Left lobe of liver (tissue), 2 donors: ENCODE measurements at places on chromosomes 16 and 17.
A peak's percentile ranks its signal among the peaks of the same experiment; 100 is the strongest.

GRCh38 chr16:76123966-76124365 lies 153.2 kb upstream of the CNTNAP4 start:
- DNase-seq = no peak

DNA sequence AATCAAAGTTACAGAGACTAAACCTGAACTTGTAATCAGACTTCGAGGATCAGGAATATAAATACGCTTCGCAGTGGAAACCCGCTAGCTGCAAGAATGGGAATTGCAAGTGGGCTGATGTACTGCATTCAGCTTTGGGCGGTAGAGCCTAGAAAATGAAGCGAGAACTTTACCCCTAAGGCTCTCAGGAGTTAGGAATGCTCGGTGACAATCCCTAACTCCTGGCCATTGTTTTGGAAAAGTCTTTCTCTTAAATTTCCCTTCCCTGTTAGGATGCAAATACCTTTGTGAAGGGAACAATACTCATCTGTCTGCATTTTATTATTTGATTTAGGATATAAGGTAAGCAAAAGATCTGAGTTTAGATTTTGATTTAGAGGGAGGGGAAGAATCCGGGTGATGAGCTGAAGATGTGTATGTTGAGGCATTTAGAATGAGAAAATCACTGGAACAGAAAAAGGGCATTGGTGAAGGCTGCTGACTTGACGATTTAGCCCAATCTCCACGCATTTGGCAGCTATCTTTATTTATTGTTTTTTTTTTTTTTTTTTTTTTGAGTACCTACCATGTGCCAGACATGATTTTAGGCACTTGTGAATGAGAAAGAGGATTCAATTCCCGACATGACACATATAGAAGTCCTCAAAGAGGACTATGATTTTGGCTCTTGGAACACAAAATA lies 2.2 kb upstream of the TOX3 start:
- no peak for DNase-seq

- peak; percentile 92 for DNase-seq
Measured at GRCh38 chr17:81345228-81346089, 49.8 kb upstream of the BAHCC1 start.

GRCh38 chr16:58196898-58197313 lies 1.0 kb downstream of the CSNK2A2 start:
- no peak for DNase-seq

GRCh38 chr16:58515125-58515870 lies at the start of gene SETD6:
SETD6 (plus strand) TSS chr16:58515517; CDS start chr16:58515538, 21 bp downstream.
- peak; percentile 92 for DNase-seq

GRCh38 chr16:67029254-67030096 lies 526 bp downstream of the CBFB start:
- DNase-seq = peak; percentile 72

GRCh38 chr17:37576281-37576680 lies 32.9 kb downstream of the SYNRG start:
- no peak for DNase-seq

DNA sequence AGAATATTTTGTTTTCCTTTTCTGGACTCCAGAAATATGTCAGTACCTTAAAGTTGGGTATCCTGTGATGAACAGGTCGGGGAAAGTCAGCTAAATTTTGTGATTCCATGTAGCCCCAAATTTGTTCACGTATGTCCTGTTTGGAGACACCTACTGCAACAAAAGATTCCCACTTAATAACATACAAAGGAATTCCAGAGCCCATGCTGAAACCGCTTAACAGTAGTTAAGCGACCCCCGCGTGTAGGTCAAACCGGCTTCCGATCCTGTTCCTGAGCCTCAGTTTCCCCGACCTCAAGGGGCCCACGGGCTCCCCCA lies 477 bp downstream of the MTHFSD start:
- no peak for DNase-seq

GRCh38 chr17:32956240-32956970 lies 28.5 kb downstream of the TMEM98 start:
- no peak for DNase-seq

DNA sequence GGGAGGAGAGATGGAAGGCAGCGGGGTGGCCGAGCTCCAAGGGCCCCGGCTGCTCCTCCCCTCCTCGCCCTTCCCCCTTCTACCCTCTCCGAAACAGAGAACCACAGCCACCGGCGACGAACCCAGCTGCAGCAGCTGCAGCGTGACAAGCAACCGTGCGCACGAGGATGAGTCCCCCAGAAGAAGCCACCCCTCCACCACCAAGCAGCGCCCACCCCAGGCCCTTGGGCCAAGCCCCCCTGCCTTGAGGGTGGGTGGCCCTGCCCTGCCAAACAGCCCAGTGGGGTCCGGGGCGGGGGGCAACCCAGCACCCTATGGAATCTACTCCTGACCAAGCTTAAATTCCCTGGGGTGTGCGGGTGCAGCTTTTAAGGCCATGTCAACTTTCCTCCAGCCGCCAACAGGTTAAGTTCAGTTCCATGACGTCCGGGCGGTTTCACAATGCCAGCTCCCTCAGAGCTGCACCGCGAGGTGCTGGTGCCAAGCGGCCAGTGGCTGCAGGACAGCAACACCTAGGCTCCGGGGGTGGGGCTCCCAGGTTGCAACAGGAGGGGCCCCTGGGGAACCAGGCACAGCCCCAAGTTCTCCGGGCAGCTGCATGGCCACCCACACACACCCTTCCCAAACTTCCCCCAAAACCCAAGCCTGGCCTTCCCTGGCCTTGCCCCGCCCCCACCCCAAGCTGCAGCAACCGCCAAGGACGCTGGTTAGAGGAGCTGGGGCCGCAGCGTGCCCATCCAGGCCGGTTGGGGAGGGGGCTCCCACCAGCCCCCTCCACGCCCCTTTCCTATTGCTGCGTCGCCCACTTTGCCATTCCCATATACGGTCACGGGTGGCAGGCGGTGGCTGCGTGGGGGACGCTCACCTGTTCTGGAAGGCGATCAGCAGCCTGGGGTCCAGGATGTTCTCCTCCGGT lies 2.0 kb downstream of the CBX4 start:
- DNase-seq = peak; percentile 96

GRCh38 chr17:76736349-76737081 lies 616 bp downstream of the SRSF2 start:
- DNase-seq = peak; percentile 83

- no peak for DNase-seq
Measured at GRCh38 chr17:21359483-21359840, 16.7 kb upstream of the KCNJ12 start.

DNA sequence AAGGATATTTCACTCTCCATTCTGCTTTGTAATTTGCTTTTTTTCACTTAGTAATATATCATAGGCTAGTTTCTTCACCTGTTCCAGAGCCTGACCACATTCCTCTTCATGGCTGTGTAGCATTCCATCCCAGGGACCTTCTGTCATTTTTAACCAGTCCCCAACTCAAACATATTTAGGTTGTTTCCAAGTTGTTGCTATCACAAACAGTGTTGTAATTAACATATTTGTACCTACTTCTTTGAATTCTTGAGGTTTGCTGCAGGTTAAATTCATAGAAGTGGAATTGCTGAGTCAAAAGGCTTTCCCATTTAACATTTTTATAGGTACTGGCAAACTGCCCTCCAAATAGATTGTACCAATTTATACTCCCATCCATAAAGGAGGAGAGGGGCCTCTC lies 65.1 kb upstream of the MED9 start:
- DNase-seq = no peak

DNA sequence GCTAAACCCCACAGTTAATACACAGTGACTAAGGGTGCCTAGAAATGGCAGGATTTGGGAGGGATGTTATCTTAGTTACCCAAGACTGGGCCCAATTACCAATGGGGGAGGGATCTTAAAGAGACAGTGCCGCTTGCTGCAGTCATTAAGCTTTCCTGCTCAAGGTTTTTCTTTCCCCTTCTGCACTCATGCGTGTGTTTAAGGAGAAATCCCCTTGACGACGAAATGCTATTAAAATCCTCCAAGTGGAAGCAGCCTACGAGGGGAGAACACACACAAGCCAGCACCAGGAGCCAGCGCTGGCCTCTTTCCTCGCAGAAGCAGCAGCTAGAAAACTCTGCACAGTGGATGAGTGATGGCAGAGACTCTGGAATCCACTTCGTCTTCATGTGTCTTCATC lies 22.0 kb downstream of the SALL1 start:
- no peak for DNase-seq
